Activated CD8-positive, alpha-beta memory T cell treated with anti-CD3 and anti-CD28 coated beads, Interleukin-2, amount 10 ng/mL, durations not matched to agents 7 days and 5 days (primary cell): ENCODE measurements at places on chromosomes 1 and 21. TPM values are rescaled to one million over a fixed set of nuclear protein-coding genes. Genes with fewer than 3 reads are reported as not detected.
A peak's percentile ranks its signal among the peaks of the same experiment; 100 is the strongest.

The CASZ1 gene
- 16.3 TPM for total RNA-seq

DNA sequence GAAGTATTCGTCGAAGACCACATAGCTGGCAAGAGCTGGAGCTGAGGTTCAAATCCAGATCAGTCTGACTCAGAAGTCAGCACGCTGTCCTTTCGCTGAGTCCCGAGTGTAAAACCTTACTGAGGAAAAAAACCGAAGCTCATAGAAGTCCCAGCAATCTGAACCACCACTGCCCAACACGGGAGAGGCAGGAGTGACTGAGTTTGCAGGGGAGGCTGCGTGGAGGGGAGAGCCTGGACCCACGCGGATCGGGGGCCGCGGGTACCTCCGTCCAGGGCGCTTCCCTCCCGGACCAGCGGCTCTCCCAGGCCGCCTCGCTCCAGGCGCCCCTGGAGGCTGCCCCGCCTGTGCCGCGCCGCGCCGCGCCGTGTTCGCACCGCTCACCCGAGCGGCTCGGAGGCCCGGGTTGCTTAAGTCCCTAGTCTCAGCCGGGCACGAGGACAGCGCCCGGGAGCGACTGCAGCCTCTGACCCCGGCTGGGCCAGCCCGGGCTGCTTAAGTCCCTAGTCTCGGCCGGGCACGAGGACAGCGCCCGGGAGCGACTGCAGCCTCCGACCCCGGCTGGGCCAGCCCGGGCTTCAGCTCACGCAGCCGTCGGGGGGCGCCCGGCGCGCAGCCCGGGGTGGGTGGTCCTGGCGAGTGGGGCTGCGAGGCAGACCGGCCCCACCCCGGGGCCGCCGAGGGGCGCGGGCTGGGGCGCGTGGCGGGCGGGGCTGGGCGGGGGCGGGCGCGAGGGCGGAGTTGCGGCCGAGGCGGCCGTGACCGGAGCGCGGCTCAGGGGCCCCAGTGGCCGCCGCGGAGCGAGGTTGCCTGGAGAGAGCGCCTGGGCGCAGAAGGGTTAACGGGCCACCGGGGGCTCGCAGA, at the start of gene ADAMTSL4:
Gene ADAMTSL4 (plus strand): TSS at position 777 of the 864 bp plus-strand sequence. CDS start 2,881 bp downstream, outside the sequence.
- peak; percentile 59 for DNase-seq

DNA sequence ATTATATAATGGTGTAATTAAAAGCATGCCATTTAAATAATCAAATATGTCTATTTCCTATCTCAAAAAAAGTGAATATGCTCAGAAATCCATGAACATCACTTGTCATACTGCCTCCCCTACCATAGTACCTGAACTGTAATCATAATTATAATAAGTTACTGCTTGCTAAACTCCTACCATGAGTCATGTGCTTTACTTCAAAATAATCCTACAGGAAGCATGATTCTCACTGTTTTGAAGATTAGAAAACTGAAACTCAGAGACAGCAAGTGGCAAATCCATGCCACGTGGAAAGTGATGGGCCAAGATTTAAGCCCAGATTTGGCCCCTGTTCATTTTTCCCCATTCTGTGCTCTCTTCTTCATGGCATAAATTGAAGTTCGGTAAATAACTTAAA, 5.2 kb downstream of the LRRC7 start:
- DNase-seq: no peak

GRCh38 chr1:36834586-36834985, 199.7 kb downstream of the GRIK3 start:
- DNase-seq: no peak

- DNase-seq: no peak
These were observed 189.0 kb upstream of the FGGY start for GRCh38 chr1:59107916-59108315.

- DNase-seq: peak; percentile 81
These were observed 271.6 kb downstream of the TM2D1 start for GRCh38 chr1:61453111-61453961.

The DHRS3 gene
- total RNA-seq: 20.8 TPM

GRCh38 chr1:39872698-39873097, 10.6 kb downstream of the TRIT1 start:
- no peak for DNase-seq

DNA sequence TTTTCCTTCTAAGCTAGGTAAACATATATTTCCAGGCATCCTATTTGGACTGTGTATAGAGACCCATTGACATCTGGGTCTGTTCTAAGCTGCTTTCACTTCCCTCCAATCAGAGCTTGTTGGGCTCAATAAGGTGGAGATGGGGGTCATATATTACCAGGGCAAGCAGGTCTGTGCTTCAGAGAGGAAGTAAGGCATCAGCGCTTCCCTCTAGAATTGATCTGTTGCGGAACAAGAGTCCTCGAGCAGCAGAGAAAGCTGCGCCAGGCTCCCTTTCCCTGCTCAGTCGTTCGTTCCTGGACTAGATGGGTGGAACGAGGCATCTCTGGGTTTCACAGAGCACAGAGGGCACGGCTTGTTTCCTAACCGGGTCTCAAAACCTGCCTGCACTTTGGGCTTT, 63.5 kb downstream of the DISC1 start:
- DNase-seq: no peak

The PGLYRP3 gene
- not detected for total RNA-seq

GRCh38 chr21:45339421-45340402, 52.0 kb upstream of the POFUT2 start:
- no peak for DNase-seq

DNA sequence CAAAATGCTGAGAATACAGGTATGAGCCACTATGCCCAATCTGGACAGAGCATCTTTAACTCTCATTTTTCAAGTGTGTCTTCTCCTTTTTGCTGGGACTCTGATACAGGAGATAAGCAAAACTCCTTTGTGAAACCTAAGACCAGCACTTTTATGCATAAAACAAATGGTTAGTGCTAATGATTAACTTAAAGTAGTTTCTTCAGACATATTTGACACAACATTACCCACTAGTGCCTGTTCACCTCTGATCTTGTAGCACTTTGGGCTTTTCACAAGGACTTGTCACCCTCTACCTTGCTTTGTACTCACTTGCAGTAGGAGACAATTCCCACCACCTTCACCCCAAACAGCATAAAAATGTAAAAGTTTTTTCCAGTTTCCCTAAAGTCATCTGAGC, 216.3 kb downstream of the RGS7 start:
- DNase-seq: no peak

DNA sequence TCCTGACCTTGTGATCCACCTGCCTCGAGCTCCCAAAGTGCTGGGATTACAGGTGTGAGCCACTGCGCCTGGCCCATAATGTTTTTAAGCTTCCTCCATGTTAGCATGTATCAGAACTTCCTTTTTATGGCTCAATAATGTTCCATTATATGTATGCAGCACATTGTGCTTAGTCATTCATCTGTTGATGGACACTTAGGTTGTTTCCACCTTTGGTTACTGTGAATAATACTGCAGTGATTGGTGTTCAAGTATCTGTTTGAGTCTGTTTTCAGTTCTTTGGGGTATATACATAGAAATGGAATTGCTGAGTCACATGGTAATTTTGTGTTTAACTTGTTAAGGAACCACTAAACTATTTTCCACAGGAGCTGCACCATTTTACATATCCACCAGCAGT, 17.7 kb downstream of the CMPK1 start:
- no peak for DNase-seq

The GBP4 gene
- total RNA-seq: 69.7 TPM

DNA sequence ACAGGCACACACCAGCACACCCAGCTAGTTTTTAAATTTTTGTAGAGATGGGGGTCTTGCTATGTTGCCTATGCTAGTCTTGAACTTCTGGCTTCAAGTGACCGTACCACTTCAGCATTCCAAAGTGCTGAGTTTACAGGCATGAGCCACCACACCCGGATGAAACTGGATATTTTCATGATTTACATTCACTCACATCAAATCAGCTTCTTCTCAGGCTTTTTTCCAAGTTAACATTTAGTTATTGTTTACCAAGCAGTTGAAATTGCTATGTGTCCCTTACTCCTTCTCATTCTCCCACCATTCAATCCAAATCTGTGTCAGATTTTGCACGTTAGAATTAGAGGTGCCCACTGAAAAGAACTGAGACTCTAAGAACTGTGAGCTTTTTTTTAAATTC, 18.4 kb downstream of the RIT1 start:
- DNase-seq: no peak

DNA sequence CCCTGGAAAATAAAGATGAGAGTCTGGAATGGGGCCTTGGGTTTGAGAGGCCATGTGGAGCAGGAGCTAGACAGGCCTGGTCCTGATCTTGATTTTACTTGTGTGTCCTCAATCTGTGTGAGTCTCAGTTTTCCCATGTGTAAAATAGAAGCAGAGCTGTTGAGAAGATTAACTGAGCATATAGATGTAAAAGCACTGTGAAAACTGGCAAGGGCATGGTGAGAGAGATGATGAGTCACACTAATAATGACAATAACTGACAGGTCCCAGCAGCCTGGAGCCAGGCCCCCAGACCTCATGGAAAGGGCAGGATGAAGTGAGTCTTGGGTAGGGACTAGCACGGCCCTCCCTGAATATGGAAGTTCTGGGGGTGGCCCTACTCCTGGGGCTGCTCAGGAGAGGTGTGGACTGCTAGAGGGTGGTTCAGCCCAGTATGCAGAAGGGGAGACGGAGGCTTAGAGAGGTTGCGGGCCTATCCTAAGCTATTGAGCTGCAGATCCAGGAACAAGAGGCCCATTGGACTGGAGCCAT, 2.8 kb upstream of the AHDC1 start:
- no peak for DNase-seq

GRCh38 chr1:208848854-208849253, 604.7 kb upstream of the PLXNA2 start:
- DNase-seq: no peak

The RGS13 gene
- 0.37 TPM for total RNA-seq

DNA sequence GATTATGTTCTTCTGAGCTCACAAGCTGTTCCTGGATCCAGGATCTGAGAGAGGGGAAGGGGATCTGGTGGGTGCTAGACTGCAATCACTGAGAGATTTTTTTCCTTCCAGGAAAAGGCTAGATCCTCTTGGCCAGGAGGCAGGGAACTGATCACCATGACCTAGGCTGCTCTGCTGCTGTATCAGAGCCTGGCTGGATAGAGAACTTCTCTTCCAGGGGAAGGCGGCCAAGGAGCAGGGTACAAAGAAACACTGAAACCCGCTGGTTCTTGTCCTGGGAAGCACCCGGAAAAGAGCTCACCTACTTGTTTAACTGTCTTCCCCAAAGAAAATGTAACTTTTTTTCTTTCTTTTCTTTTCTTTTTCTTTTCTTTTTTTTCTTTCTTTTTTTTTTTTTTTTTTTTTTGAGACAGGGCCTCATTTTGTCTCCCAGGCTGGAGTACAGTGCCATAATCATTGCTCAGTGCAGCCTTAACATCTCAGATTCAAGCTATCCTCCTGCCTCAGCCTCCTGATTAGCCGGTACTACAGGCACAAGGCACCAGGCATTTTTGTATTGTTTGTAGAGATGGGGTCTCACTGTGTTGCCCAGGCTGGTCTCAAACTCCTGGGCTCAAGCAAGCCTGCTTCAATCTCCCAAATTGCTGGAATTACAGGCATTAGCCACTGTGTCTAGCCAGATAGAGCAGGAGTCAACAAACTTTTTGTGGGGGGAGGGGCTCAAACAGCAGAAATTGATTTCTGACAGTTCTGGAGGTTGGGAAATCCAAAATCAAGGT, 12.4 kb upstream of the RPS6KA1 start:
- no peak for DNase-seq

DNA sequence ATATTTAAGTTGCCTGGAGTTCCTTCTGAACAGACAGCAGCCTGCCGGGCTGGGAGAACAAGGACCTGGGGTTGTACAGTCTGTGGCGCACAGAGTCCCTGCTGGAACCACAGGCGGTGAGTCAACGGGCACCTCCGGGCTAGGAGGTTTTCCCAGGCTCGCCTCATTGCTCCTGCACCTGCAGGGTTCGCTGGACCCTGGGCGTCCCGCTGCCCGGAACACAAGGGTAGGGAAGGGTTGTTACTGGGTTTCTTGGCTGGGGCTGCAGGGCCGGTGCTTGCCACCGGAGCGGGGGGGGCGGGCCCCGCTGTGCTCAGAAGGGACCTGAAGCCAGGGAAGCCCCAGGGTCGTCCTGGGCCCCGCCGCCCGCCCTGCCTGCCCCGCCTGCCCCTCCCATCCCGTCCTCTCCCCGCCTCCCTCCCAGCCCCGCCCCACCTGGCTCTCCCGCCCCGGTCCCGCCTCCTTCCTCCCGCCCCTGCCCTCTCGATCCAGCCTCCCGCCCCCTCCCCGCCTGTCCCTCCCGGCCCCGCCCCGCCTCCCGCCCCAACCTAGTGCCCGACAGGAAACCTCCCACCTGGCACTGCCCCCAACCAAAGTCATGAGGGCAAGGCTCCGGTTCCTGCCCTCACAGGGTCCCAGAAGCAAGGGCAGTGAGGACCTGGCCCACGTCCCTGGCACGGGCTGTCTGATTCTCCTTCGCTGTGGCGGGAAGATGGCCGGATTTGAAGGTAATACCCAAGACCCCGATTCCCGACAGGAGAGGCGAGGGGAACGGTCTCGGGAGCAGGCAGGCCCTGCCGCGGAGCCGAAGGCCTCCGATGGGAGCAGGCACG, 6.8 kb downstream of the JMJD4 start:
- DNase-seq: peak; percentile 71

GRCh38 chr21:42289926-42290325, 25.3 kb downstream of the TFF3 start:
- DNase-seq: no peak

The FCER1G gene
- 5.8 TPM for total RNA-seq

- DNase-seq: peak; percentile 97
These were observed at the start of gene AGO1 for GRCh38 chr1:35882945-35883634. TSS of gene AGO1 (plus strand) at chr1:35883209. CDS start at chr1:35883422, 213 bp downstream.

GRCh38 chr1:19877821-19878636, 4.2 kb upstream of the OTUD3 start:
- DNase-seq: no peak

The DCAF8 gene
- 117 TPM for total RNA-seq

The INSRR gene
- total RNA-seq: 0.09 TPM

DNA sequence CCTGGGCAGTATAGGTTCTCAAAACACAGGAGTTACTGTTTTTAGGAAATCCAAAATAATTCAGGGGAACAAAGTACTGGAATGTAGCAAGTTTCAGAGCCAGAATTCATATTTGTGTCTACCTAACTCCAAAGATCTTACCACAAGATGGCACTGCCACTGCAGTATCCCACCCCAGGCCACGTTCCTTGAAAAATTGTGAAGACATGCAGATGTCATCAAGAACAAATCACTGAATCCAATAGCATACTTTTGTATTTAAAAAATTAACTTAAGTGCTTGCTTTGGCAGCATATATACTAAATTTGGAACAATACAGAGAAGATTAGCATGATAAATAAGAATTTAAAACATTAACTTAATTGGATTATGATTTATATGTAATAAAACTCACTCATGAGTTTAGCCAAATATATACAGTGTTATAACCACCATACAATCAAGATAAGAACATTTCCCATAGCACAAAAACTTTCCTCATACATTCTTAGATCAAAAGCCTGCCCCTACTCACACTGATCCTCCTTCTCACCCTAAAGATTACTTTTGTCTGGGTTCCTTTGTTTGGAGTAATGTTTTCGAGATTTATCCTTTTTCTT, 209.9 kb downstream of the FAF1 start:
- no peak for DNase-seq

DNA sequence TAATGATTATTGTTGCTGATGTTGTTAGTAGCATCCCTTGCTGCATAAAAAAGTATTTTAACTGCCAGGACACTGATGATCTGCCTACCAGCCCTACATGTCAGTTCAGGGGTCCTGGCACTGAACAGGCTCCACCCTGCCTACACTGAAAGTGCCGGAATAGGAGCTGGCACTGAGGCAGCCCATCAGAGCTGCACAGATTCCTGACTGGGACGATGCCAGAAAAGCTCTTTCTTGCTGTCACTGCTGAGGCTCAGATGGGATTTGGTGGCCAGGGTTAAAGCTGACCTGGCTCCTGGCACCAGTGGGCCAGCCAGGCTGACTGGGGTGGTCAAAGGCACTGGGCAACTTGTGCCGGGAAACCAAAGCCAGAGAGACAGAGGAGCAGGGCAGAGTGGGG, 6.2 kb upstream of the DISP3 start:
- no peak for DNase-seq

GRCh38 chr1:71521655-71522264, 440.9 kb upstream of the ZRANB2 start:
- no peak for DNase-seq
